ENCODE measurements at places on chromosomes 11 and 22.

GRCh38 chr11:118415062-118415738, 13.8 kb downstream of the ATP5MG start:
- no peaks in the 10 kb centered on the region for H3K36me3 ChIP-seq
- no peak for DNase-seq
- no peaks in the 10 kb centered on the region for H3K4me1 ChIP-seq

GRCh38 chr22:29780748-29781676, 13.8 kb downstream of the UQCR10 start:
- H3K36me3 ChIP-seq: no peaks in the 10 kb centered on the region
- DNase-seq: no peak
- H3K4me1 ChIP-seq: peaks cover 3% of the 10 kb centered on the region

GRCh38 chr11:41003339-41004282, 455.8 kb downstream of the LRRC4C start:
- H3K4me3 ChIP-seq: no peak overlapping the region
- H3K36me3 ChIP-seq: no peaks in the 10 kb centered on the region
- no peaks in the 10 kb centered on the region for H3K27me3 ChIP-seq
- no peak for DNase-seq
- no peak overlapping the region for H3K27ac ChIP-seq
- H3K4me1 ChIP-seq: no peaks in the 10 kb centered on the region

DNA sequence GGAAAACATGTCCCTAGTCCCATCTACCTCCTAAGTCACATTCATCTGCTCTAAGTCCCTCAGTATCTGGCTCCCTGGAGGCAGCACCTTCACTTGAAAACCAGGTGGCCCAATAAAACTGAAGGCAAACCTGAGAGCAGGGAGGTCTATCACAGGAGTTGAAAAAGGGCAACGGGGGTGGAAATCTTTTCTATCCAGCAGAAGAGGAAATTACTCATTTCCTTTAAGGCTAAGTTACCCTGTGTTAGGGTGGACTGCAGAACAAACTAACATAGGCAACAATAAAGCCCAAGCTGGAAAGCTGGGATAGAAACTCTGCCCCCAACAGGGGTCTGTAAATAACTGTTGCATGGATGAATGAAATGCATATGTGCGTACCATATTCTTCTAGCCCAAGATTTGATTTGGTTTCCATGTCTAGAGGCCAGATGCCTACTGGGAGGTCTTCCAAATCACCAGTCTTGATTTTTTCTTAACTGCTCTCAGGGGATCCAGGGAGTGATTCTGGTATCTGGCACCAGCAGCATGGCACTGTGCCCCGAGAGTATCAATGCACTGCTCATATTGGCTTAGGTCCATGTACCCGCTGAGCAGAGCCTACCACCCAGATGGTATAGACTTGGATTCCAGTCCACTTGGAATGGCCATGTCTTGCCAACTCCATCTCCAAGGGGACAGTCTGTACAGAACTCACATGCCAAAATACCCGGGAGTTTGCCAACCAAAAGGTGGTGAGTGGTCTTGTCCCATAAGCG, 350.0 kb upstream of the NCAM1 start:
- peaks cover 7% of the 10 kb centered on the region for H3K4me1 ChIP-seq
- no peak for DNase-seq
- no peaks in the 10 kb centered on the region for H3K36me3 ChIP-seq
- H3K4me3 ChIP-seq: no peak overlapping the region
- no peaks in the 10 kb centered on the region for H3K27me3 ChIP-seq
